ENCODE measurements at places on chromosomes 13 and 19.

GRCh38 chr19:52673014-52673413 is 34.9 kb upstream of the ZNF83 start:
- no peak for DNase-seq

DNA sequence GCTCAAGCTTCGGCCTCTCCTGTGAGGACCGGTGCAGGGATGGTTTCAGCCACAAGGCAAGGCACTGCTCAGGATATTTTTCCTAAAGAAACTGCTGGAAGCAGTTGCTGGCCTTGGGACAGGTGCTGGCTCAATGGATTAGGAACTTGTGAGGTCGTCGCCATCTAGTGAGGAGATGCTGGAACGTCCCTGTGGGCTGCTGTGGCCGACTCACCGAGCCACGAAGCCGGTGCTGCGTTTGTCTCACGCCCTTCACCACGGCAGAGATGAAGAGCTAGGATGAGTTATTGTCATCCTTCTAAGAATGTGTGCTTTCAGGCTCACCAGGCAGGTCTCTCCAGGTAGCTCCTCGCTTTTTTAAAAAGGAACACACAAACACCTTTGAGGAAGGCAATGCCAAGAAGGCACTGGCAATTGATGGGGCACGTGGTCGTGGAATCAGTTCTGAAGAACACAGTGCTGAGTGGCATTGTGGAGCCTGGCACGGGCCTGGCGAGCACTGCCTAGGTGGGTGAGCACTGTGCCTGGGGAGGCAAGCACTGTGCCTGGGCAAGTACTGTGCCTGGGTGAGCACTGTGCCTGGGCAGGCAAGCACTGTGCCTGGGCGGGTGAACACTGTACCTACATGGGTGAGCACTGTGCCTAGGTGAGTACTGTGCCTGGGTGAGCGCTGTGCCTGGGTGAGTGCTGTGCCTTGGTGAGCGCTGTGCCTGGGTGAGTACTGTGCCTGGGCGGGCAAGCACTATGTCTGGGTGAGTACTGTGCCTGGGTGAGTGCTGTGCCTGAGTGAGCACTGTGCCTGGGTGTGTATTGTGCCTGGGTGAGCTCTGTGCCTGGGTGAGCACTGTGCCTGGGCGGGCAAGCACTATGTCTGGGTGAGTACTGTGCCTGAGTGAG is 140.4 kb downstream of the TEX29 start:
- no peak for DNase-seq

DNA sequence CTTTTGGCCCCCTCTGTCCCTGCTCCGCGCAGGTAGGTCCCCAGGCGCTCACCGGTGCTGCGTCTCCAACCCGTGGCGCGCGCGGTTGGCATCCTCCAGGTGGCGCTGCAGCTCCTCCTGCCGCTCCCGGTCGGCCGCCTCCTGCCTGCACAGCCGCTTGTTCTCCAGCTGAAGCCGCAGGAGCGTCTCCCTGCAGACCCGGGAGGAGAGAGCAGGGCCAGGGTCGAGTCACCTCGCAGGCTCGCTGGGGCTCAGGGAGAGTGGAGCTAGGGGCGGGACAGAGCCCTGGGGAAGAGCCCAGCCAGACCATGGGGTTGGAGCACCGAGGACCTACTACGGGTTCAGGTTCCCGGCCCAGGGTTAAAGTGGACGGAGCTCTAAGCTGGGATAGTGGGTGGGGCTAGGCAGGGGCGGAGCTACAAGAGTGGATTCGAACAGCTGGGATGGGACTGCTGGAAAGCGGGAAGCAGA is 9.3 kb downstream of the HOOK2 start:
- DNase-seq = peak; percentile 64

GRCh38 chr13:20715330-20715712 is 11.8 kb downstream of the IL17D start:
- DNase-seq = no peak

DNA sequence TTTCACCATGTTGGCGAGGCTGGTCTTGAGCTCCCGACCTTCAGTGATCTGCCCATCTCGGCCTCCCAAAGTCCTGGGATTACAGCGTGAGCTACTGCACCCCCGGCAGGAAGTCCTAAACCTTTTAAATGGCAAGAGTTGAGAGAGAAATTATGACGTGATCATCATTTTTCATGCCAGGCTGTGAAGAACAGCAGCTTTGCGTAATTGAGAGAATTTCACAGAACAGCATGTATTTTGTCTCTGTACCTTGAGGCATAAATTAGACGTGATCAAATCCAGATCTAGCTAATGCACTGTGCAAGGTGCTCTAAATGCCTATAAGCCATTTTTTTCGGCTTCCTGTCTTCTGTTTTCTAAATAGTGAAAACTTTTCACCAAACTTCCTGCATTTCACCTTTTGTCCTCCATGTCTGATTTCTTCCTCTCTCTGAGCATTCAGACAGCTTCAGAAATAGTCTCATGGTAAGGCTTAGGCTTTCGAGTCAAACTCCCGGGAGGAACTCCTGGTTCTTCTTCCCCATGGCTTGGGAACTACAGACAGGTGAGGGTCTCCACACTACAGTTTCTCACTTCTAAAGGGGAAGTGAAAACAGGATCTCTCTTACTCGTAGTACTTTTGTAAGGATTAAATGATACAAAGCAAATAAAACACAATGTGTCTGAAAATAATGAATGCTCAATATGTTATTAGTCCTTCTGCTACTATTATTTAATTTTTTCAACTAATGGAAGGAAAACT is 51.0 kb downstream of the WDFY2 start:
- no peak for DNase-seq

DNA sequence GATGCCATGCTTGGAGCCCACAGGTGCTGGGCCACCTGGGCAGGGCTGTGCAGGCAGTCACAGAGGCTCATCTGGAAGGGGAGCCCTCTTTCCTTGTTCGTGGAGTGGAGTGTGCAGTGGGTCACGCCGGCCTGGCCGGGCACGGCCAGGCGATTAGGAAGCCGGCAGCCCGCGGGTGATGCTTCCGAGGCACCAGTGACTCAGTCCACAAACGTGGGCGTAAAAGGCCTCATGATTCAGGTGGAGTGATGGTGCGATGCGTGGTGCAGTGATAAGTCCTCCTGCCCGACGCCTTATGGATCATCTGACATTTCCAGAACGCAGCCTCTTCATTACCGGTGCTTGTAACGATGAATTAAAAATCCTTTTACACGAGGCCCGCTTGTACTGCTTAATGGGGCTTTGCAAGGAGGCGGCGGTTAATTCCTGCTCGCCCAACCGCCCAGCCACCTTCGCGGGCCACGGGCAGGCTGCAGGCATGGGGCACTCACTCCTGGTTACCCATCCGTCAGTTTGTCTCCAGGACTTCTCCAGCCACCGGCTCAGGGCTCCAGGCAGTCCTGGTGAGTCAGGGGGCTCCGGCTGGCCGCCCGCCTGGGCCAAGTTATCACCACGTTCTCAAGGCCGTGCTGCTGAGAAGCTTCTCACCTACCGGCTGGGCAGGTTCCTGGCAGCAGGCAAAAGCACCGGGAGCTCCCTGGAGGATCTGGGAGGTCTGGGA is 172.4 kb downstream of the KDM4B start:
- DNase-seq = no peak

- DNase-seq = no peak
These were observed 121.6 kb upstream of the SPRY2 start for GRCh38 chr13:80462567-80462966.

DNA sequence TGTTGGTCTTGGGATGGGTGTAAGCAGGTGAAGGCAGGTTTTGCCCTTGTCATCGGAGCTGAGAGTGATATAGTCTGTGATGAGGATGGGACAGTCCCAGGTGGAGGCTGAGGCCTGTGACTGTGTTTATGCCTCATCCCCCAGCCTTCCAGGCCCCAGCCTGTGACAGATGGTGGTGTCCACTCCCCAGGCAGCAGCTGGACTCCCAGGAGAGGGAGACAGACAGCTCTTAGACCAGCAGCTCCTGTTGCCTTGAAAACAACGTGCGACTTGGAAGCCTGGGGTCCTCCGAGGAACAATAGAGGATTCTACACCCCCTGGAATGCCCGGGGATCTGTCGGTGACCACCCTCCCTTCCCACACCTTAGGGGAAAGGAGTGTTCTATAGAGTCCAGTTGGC is 63.8 kb downstream of the CHST8 start:
- no peak for DNase-seq

- DNase-seq = no peak
These were observed 352.6 kb downstream of the ENOX1 start for GRCh38 chr13:43434191-43434590.

DNA sequence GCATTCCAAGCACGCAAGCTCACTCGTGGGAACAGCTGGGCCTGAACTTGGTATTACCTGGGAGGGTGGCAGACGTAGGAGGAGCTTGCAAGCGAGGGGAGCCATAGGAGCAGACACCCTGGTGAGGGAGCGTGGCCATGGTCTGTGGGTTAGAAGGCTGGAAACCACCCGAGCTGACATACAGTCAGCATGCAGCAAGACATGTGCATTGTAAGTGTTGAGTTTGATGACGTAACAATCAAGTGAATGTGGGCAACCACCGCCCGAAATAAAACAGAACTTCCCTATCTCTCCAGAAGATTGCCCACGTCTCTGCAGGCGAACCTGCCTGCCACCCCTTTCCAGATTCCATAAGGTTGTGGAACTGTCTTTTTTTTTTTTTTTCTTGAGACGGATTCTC is 26.8 kb downstream of the UBXN6 start:
- DNase-seq = no peak

- no peak for DNase-seq
These were observed 24.9 kb downstream of the SLC8A2 start for GRCh38 chr19:47446534-47447469.

DNA sequence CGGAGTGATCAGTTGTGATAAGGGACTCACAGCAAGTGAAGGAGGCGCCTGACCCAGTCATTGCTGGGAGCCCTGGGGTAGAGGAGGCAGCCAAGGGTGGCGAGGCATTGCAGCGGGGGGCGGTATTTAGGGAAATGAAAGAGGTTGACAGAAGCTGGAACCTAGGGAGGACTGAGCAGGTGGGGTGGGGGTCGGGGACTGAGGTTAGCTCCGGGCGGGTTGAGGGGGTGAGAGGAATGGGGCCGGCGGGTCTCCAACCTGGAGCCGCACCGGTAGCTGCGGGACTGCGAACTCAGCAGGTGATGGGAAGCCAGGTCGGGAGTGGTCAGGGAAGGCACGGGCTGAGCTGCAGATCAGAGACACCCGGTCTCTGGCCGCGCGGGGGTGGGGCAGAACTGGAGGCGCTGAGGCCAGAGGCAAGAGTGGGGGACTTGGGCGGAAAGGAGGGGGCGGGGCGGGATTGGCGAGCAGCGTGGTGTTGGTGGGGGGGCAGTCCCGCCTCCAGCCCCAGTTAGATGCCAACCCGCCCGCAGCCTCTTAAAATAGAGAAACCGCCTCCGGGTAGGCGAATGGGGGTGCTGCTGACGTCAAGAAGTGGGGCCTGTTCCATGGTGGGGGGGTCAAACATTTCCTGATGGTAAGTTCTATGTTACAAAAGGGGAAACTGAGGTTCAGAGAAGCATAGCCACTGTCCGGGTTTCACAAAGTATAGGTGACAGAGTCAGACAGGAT is 1.5 kb downstream of the MAST3 start:
- DNase-seq = no peak

GRCh38 chr19:46926170-46927071 is 65.6 kb downstream of the ARHGAP35 start:
- DNase-seq = no peak

DNA sequence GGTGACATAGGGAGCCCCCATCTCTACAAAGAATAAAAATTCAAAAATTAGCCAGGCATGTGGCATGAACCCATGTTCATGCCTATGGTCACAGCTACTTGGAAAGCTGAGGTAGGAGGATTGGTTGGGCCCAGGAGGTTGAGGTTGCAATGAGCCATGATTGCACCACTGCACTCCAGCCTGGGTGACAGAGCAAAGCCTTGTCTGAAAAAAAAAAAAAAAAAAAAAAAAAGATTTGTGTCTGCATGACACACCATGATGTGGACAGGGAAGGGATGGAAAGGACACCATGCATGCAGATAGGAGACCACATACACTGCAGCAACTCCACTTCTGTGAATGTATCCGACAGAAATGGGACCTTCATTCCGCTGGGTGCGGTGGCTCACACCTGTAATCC is 34.0 kb upstream of the HOMER3 start:
- DNase-seq = no peak

DNA sequence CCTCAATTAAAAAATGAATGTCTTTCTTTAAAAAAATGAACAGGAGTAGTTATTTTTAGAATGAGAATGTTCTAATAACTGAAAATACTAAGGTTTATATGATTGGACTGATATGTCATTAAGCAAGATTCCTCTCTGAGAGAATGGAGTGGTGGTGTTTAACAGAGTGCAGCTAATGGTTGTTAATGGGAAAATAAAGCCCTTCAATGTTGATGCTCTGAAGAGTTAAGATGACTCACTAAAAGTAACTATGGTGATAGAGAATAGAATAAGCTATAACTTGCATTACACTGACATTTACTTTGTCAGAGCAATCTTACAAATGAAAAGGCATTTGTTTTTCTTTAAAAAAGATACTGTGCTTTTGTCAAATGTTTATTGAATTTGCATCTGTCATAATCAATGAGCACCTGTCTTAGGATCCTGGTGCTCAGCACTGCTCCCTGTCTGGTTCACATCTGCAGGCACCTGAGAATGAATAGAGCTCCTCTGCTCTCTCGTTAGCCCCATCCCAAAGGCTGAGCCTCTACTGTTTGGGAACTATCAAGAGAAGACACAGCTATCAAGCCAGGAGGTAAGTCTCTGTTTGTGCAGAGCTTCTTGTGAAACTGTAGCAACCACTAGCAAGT is 15.1 kb downstream of the PABPC3 start:
- DNase-seq = no peak

DNA sequence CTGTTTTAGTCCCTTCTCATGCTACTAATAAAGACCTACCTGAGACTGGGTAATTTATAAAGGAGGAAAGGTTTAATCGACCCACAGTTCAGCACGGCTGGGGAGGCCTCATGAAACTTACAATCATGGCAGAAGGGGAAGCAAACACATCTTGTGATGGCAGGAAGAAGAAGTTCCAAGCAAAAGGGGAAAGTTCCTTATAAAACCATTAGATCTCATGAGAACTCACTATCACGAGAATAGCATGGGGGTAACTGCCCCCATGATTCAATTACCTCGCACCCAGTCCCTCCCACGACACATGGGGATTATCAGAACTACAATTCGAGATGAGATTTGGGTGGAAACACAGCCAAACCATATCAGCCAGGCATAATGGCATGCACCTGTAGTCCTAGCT is 13.0 kb upstream of the STRN4 start:
- no peak for DNase-seq

DNA sequence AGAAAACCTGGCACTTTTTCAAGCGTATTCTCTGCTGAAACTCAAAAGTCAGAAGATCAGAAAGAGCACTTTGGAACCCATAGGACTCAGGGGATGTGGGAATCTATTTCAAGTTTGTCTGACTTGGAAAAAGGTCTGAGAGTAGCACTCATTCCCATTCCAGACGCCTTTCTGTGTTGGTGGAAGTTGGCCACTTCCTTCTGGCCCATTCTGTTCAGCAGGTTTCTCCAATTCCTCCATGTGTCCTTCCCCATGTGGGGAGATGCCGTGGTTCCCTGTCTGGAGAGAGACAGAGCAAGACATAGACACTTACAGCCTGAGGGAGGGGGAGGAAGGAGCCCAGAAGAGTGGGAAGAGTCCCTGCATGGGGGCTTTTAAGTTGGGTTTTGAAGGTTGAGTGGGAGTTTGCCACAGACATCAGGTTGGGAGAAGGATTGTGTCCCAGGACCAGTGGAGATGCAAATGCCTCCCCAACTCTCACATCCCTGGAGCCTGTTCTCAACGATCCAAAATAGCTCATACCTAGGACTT is 48.0 kb downstream of the CELF5 start:
- no peak for DNase-seq
